NCI-H187 (cell line): ENCODE measurements at places on chromosomes 1 and 21.

DNA sequence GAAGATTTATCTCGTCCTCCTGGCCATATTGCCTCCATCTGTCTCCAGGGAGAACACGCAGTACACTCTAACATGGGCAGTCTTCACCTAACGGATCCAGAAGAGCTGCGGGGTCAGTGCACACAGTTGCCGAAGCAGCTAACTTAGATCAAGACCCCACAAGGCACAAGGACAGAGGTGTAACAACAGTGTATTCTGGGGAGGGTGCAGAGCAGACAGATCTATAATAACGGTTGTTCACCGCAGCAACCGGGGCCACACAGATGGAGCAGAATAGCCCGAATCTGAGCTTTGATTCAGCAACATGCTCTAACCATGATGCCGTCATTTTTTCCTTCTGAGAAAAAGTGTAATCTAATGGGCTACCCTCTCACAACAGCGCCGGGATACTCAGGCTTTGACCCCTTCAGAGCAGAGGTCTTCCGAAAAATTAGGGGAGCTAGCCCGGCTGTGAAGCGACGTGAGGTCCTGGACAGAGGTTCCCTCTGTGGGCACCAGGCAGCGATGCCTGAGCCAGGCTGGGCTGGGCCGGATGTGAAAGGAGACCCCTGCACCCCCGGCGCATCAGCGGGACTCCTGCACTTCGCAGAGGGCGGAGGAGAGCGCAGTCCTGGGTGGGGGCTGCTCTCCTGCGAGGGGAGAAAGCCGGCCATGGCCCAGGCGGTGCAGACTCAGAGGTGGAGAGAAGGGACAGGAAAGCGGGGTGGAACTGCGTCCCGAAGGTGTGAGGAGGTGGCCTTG, 57.5 kb downstream of the BCL9 start:
- no peak for DNase-seq

GRCh38 chr21:21436012-21436534, 437.9 kb downstream of the NCAM2 start:
- no peak for DNase-seq

DNA sequence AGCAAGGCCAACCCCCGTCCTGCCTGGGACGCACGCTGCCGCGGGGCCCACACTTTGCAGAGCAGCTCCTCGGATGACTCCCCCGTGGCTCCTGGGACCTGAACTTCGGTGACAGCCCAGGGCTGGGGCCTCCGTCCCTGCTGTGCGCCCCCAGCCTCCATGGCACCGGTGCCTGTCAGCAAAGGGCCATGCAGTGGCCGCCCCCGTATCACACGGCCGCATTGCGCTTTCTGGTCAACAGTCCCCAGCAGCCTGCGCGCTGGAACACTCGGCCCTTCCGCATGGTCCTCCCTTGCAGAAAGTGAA, 18.0 kb downstream of the NADK start:
- DNase-seq, result no peak

DNA sequence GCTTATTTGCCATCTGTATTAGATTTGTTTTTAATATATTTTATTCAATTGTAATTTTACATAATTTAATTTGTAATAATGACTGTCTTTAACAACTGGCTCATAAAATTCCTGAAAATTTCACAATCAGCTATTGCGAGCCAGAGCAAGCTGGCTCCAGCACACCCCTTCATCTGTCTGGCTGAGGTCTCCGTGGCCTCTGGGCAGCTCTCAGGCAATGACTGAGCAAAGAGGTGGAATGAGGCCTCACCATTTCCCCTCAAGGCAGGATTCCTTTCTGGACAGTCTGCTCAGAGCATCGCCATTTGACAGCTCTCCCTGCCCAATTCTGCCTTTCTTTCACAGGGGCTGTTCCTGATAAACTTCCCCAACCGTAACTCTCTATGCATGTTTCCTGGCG, 5.8 kb upstream of the KANK4 start:
- DNase-seq, result no peak

DNA sequence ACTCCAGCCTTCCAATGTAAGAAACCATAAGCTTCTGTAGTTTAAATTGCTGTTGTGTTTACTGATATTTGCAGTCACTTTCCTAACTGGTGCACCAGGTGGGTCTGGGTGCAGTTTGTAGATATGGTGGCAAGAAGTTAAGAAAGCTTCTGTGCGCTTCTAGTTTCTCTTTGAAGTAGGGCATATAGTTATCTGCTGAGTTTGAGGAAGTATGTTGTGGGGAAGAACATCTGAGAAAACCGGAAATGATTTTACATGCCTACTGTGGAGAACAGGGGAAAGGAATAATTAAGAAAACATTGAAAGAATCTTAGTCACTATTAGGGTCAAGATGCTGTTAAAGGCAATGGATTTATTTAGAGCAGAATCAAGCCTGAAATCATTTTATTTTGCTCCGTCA, 14.9 kb upstream of the SLC44A5 start:
- DNase-seq, result no peak

DNA sequence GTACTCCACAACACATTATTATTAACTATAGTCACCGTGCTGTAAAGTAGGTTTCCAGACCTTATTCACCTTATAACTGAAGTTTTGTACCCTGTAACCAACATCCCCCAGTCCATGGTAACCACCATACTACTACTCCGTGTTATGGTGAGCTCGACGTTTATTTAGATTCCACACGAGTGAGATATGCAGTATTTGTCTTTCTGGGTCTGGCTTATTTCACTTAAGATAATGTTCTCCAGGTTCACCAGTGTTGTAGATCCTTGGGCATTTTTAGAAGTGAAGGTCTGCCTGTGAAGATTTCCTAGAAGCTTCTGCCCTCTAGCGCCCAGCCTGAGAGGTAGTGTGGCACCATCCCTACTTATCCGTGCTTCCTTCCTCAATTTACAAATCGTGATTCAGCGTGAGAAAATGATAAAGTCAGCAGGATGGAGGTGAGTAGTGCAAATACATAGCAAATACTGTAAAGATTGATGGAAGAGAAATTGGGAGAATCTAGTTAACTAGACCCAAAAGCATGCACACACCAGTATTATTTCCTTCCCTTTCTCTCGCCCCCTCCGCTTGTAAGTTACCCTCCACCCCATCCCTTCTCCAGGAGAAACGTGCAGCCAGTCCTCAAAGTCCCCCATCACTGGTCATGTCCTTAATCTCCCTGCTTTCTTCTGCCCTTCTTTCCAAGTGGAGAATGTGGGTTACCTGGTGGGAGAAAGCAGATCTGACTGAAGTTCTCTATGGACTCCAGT, 36.0 kb upstream of the DISC1 start:
- DNase-seq, result no peak

- no peak for DNase-seq
Observed at GRCh38 chr21:39654951-39655350, 42.2 kb downstream of the B3GALT5 start.

GRCh38 chr1:32232558-32233304, 10.5 kb downstream of the EIF3I start:
- DNase-seq, result no peak

GRCh38 chr1:42966688-42967612, 8.3 kb upstream of the SLC2A1 start:
- peak; percentile 4 for DNase-seq

- no peak for DNase-seq
Observed at GRCh38 chr1:68973459-68974244, 476.8 kb upstream of the DEPDC1 start.

- DNase-seq, result no peak
Observed at GRCh38 chr1:107936498-107937481, 28.2 kb downstream of the VAV3 start.

DNA sequence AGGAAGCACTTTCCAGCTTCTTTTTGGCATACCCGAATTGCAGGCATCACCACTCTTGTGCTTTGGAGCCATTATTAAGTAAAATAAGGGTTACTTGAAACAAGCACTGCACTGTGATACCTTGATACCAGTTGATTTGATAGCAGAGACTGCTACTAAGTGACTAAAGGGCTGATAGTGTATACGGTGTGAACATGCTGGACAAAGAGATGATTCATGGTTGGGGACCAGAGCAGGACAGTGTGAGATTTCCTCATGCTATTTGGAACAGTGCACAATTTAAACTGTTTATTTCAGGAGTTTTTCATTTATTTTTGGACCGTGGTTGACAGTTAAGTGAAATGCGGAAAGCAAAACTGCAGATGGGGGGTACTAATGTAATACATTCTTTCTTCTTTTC, 9.9 kb downstream of the RPS27 start:
- no peak for DNase-seq

GRCh38 chr21:44793592-44794374, 7.8 kb downstream of the UBE2G2 start:
- no peak for DNase-seq

DNA sequence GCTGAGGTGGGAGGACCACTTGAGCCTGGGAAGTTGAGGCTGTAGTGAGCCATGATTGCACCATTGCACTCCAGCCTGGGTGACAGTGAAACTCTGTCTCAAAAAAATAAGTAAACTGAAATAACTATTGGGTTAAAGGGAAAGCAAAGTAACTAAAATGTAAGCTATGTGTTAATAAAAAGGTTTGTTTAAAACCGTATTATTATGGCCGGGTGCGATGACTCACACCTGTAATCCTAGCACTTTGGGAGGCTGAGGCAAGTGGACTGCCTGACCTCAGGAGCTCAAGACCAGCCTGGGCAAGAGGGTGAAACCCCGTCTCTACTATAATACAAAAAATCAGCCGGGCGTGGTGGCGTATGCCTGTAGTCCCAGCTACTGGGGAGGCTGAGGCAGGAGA, 27.0 kb downstream of the NVL start:
- DNase-seq, result no peak

GRCh38 chr21:38181096-38181495, 75.7 kb upstream of the KCNJ15 start:
- DNase-seq, result no peak

DNA sequence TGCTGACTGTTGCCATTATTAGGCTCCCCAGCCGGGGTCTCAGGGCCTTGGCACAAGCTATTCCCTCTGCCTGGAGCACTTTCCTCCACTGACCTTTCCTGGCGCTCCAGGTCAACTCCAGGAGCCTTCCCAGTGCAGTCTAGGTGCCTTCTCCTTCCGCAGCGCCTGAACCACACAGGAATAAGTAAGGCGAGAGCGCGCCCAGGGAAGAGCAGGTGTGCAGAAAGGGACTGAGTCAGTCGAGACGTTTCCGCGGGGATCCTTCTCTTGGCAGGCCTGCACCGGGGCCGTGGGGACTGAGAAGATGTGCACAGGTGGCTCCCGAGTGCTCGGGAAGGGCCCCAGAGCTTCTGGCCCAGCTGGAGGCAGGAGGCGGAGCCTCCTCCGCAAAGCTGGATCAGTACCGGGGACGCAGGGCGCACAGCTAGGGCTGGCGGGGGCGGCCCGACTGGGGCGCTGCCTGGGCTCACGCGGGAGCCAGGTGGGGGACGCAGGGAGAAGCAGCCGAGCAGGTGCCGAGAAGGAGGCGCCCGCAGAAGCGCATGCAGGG, 765 bp upstream of the BMP8A start:
- DNase-seq, result peak; percentile 49

DNA sequence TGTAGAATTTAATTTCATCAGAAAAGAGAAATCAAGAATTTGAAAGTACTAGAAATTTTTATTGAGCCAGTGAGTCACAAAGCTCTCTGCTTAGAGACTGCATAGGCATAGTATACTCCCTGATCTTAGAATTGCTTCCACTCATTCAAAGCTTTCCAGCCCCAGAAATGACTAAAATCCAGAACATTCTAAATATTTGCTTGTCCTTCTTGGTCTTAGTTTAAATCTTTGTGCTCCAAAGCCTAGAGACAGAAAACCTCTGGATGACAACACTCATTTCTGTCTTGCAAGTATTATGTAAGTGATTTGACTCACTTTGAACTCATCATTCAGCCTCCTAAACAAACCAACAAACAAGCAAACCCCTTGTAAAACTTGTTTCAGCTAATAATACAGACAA, 74.2 kb downstream of the PTPRC start:
- no peak for DNase-seq

DNA sequence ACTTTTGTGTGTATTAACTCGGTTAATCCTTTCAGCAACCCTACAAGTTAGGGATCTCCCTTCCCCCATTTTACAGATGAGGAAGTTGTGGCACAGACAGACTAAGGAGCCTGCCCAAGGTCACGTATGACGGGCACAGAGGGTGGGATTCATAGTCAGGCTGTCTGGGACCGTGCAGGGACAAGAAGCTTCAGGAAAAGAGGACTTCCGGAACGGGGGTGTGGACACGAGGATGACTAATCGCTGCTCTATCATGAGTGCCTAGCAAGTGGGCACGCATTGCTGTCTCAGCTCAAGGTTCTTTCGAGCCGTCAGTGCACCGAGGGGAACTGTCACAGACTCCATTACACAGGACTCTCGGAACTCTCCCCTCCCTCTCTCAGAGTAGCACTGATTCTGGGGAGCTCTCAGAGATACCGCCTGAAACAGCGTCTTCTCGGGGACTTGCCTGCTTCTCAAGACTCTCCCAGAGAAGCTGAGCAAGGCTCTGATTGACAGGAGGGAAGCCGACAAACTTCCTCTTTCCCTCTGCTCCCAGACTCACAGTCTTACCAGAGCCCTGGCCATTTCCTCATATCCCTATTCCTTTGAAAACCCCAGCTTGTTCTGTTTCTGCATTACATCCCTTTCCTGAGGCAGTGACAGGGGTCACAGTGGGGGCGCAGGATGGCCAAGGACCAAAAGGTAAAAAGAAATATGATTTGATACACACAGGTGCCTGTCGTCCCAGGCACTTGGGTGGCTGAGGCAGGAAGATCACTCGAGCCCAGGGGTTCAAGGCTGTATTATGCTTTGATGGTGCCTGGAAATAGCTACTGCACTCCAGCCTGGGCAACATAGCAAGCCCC, 14.4 kb downstream of the FHAD1 start:
- DNase-seq, result no peak

DNA sequence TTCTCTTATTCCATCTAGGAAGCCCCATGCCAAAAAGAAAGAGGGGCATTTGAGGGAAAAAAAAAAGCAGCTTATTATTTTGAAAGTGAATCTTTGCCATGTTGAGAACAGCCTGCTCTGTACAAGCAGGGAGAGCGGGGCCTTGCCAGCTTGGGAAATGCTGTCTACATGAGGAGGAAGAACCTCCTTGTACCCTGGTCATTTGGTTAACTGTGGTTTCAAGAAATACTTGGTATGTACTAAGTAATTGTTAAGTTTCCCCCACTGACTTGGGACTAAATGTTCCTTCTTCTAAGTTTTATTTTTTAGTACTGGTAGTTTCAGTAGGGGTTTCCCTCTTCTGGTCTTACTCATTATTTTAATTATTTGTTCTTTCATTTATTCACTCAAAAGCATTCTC, 144.1 kb upstream of the HOOK1 start:
- DNase-seq, result no peak

DNA sequence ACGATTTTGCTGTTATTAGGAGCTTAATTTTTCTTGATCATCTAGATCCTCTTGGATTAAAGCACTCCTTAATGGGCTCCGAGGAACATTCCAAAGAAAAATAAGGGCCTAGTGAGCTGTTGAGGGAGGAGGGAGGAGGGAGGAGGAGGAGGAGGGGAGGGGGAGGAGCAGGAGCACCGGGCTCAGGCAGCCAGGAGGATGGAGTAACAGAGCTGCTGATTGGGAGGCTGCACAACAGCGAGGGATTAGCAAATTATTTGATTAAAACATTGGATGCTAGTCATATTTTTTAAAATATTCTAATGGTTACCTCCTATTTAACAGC, 302.1 kb upstream of the RRP15 start:
- DNase-seq, result no peak

DNA sequence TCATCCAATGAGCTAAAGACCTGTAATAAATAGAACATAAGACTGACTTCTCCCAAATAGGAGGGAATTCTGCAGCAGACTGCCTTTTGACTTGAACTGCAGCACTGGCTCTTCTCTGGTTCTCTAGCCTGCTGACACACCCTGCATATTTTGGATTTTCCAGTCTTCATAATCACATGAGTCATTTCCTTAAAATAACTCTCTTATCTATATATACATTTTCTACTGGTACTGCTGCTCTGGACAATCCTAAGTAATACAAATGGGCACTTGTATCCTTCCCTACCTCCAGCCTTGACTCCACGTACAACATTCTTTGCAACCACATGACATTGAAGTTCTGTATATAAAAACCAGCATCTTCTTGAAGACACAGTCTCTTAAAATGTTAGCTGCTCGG, 429.4 kb upstream of the TMPRSS15 start:
- DNase-seq, result no peak
